ENCODE measurements at places on chromosomes 7 and 10.

DNA sequence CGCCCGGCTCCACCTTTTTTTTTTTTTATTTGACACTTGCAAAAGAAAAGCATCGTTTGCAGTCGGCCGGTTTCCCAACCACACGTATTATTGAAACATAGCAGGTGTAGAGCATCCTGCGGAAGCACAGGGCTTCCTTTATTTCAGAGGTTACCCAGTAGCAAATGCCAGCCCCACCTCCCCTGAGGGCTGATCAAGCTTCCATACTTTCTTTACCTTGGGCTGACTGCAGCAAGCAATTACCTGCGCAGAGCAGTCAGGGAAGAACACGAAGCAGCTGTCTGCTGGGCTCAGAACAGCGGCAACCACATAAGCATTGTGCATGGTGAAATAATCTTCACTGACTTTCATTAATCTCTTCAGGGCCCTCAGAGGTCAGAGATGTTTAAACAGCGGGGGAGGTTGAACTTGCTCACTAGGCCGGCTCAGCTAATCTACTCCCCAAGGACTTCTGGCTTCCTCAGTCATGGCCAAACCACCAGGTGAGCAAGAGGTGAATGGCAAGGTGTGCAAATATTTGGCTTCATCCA lies 784.7 kb upstream of the AUTS2 start:
- DNase-seq, result no peak

GRCh38 chr10:12130237-12130872 lies 878 bp downstream of the SEC61A2 start:
- peak; percentile 60 for DNase-seq

GRCh38 chr7:47786557-47787248 lies 161.6 kb downstream of the PKD1L1 start:
- DNase-seq, result no peak

- DNase-seq, result no peak
Measured at GRCh38 chr10:75825661-75826060, 394.2 kb downstream of the LRMDA start.

DNA sequence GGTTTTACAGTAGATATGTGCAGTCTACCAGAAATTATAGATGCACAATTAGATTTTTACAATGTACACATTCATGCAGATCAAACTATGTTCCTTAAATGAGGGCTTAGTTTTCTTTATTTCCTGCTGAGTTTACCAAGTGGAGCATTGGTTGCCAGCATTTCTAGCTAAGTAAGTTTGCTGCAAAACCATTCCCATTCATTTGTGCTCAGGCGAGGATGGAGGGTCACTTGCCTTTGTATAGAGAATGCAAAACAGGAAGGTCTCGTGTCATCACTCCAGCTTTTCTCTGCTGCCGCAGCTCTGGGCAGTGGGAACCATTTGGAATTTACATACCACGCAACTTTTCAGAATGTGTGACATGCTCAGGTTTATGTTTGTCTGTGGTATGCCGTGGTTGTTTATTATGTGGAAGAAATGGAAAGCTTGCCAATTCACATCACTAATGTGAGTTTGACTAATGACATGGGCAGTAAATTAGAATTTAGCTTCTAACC lies 198.6 kb downstream of the TRIL start:
- DNase-seq, result no peak

- DNase-seq, result no peak
Measured at GRCh38 chr10:23016636-23017035, 78.7 kb upstream of the MSRB2 start.

DNA sequence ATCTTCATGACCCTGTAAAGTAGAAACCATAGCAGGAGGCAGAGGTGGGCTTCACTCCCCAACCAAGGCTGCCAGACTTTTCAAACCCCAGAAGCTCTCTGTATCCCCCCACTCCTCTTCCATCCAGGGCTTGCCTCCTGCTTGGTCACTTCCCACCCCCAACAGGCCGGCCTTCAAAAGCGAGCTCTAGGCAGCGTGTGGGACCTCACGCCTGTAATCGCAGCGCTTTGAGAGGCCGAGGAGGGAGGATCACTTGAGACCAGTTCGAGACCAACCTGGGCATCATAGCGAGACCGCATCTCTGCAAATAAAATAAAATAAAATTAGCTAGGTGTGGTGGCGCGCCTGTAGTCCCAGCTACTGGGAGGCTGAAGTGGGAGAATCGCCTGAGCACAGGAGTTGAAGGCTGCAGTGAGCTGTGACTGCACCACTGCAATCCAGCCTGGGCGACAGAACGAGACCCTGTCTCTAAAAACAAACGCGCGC lies 743 bp upstream of the POR start:
- no peak for DNase-seq

DNA sequence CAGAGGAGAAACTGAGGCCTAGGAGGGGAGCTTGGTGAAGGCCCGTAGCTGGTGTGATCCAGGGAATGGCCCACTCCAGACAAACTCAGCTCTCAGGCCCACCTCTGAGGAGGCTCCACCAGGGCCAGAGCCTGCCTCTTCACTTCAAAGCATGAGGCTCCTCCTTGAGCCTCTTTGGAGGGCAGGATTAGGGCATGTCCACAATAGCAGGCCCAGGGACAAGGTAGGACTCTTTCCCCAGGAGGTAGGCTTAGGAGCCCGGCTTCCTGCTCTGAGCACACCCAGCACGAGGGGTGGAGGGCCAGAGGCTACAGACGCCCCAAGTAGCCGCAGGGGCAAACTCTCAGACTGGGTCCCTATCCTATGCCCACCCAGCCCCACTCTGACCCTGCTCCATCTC lies 164.6 kb upstream of the ZMIZ1 start:
- no peak for DNase-seq

DNA sequence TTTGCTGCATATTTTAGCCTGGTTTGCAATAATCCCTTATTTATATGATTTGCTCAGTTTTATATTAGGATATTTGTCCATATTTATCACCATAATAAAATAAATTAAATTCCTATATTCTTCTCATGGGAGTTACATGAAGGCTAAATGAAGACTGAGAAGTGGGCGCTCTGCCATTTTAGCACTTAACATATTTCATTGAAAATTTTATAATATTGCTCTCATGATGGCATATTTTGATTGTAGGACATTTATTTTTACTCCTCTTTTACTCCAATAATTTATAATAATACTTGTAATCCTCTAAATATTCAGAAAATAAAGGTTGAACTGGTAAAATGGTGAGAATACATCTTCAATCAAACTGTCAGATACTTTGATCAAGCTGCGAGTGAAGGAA lies 99.8 kb upstream of the SEMA3A start:
- DNase-seq, result no peak

DNA sequence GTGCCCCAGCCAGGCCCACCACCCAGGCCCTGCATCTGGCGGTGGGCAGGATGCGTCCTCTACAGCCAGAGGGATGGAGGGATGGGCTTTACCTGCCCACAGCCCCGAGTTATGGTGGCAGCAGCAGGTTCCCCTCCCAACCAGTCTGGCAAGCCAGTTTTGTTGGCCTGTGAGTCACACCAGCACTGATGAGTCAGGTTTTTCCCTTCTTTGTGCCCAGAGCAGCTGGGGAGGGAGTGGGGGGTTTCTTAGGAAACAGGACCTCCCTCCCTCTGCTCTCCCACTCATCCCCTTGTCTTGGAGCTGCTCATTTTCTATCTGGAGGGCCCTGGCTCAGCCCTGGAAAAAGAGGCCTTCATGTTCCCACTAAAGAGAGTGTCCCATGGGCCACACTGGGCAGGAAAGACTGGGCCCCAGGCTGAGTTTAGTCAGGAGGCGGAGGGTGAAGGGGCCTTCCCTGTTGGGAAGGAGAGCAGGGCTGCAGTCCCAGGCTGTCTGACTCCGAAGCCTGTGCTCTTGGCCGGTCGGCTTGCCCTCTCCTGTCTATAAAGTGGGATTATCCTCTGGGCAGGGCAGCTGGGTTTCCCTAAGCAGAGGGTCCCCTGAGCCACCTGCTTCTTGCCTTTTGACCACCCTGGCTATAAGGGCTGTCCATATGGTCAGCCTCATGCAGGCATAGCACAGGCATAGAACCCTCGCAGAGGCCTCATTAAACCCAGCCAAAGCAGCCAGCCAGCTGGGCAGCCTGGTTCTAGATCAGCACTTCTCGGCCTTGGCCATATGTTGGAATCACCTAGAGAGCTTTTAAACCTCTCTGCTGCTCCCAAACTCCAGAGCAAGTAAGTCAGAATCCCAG lies 30.2 kb upstream of the ANKRD2 start:
- no peak for DNase-seq

DNA sequence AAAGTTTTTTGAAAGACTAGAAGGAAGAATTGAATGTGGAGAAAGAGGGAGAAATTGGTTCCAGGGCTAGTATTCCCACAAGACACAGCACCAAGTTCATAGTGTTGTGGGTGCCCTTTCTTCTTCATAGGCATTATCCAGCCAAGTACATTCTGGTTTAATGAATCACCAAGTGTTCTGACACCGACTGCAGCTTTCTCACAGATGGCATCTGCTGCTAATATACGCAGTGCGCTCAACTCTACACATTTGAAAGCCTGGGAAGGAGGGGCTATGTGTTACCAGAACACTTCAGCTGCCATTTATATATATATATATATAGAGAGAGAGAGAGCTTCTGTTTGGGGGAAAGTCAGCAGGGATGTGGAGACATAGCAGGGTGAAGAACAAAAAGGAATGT lies 1168.4 kb downstream of the GATA3 start:
- no peak for DNase-seq

- DNase-seq, result no peak
Measured at GRCh38 chr10:118342638-118343020, 505 bp upstream of the FAM204A start.

DNA sequence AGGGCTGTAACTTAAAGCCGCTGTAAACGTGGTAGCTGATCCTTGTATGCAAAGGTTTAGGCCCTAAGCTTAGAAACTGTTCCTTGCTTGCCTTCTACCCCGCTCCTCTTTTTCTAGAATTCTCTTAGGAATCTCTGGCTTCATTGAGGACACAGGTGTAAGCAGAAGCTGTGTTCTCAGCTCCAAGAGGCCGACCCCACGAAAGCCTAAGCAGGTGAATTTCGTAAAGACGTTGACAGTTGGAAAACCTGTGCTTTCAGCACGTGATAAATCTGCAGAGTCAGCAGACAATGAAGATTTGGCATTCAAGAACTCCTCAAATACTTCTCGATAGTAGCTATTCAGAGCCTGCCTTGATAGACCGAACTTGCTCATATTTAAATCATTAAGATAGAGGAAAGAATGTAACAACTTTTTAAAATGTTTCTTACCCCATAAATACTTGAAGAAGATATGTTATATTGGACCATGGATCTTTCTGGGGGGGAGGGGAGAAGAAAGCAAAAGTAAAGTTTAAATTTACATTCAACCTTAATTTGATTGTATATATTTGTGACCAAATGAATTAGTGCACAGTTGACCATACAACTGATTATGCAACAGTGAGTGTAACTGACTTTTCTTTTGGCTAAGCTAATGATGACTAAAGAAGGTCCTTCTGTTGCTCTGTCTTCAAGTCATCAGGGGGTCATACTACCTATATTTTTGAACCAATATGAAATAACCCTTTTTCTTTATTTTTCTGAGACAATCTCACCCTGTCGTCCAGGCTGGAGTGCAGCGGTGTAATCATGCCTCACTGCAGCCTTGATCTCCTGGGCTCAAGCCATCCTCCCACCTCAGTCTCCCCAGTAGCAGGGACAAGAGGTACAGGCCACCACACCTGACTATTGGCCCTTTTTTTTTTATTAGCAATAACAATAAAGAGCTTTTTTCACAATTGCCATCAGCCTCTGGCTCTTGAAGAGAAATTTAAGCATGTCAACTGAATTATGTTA lies 1.2 kb upstream of the GDI2 start:
- DNase-seq, result peak; percentile 21

GRCh38 chr7:127954357-127954748 lies 76.9 kb downstream of the LRRC4 start:
- DNase-seq, result no peak

DNA sequence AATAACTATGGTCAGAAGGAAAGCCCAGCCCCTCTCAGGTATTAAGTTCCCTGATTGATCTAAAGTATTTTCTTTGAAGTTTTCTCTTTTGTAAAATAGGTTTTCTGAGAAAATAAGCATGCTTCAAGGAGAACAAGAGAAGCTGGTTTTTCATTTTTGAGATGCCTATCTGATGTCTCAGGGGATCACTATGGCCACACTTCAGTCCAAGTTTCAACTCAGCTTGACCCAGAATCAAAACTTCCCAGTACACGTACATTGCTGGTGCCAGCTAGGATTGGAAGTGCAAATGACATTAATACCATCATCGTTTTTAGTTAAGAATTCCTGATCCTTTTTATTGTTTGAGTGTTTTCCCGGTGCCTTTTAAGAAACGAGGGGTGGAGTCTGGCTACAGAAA lies 7.2 kb downstream of the ITIH5 start:
- DNase-seq, result no peak

DNA sequence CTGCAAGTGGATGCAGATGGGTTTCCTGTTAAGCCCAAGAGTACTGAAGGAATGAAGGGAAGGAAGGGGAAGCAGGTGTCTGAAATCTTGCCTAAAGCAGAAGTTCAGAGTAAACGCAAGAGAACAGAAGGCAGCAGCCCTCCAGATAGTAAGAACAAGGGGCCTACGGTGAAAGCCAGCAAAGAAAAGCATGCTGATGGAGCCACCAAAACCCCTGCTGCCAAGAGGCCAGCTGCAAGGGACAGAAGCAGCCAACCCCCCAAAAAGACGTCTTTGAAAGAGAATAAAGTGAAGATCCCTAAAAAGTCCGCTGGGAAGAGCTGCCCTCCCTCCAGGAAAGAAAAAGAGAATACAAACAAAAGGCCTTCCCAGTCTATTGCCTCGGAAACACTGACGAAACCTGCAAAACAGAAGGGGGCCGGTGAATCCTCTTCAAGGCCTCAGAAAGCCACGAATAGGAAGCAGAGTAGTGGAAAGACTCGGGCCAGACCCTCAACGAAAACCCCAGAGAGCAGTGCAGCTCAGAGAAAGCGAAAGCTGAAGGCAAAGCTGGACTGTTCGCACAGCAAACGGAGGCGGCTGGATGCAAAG lies 152.5 kb downstream of the LCOR start:
- DNase-seq, result no peak

- DNase-seq, result no peak
Measured at GRCh38 chr7:71482284-71482683, 350.3 kb downstream of the GALNT17 start.

GRCh38 chr10:89062861-89063260 lies 72.3 kb downstream of the FAS start:
- DNase-seq, result no peak

- DNase-seq, result no peak
Measured at GRCh38 chr7:103702454-103702853, 256.4 kb upstream of the SLC26A5 start.

DNA sequence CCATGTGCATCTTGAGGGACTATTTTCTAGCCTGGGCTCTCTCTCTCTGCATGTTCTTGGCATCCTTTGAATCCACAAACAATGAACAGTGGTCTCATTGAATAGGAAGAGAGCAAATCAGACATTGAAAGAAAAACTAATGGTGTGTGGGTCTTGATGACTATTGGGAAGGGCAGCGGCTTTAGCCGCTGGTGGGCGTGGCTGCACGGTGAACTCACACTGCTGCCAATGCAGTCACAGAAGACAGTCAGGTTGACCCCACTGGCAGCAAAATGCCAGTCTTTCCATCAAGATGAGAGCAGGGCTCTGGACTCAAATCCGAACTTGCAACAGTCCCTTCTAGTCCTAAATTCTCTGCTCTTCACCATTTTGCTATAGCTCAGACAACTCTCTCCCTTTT lies 91.0 kb downstream of the ADARB2 start:
- DNase-seq, result no peak

- no peak for DNase-seq
Measured at GRCh38 chr10:91103384-91104192, 116.9 kb upstream of the PCGF5 start.

- DNase-seq, result no peak
Measured at GRCh38 chr10:84265418-84265817, 20.6 kb downstream of the RGR start.

GRCh38 chr10:88538048-88538447 lies 45.1 kb downstream of the RNLS start:
- DNase-seq, result no peak
